ENCODE measurements at places on chromosomes 6 and 20. TPM values are rescaled to one million over a fixed set of nuclear protein-coding genes. Genes with fewer than 3 reads are reported as not detected.
A peak's percentile ranks its signal among the peaks of the same experiment; 100 is the strongest.

NAPB gene
- total RNA-seq = 13.8 TPM

DNA sequence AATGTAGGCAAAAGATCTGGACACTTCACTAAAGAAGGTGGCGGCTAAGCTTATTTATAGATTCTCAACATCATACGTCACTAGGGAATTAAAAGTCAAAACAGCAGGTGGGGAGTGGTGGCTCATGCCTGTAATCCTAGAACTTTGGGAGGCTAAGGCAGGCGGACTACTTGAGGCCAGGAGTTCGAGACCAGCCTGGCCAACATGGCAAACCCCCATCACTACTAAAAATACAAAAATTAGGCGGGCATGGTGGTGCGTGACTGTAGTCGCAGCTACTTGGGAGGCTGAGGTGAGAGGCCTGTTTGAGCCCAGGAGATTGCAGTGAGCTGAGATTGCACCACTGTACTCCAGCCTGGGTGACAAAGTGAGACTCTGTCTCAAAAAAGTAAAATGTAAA is 74.6 kb downstream of the GPX5 start:
- DNase-seq = no peak

DNA sequence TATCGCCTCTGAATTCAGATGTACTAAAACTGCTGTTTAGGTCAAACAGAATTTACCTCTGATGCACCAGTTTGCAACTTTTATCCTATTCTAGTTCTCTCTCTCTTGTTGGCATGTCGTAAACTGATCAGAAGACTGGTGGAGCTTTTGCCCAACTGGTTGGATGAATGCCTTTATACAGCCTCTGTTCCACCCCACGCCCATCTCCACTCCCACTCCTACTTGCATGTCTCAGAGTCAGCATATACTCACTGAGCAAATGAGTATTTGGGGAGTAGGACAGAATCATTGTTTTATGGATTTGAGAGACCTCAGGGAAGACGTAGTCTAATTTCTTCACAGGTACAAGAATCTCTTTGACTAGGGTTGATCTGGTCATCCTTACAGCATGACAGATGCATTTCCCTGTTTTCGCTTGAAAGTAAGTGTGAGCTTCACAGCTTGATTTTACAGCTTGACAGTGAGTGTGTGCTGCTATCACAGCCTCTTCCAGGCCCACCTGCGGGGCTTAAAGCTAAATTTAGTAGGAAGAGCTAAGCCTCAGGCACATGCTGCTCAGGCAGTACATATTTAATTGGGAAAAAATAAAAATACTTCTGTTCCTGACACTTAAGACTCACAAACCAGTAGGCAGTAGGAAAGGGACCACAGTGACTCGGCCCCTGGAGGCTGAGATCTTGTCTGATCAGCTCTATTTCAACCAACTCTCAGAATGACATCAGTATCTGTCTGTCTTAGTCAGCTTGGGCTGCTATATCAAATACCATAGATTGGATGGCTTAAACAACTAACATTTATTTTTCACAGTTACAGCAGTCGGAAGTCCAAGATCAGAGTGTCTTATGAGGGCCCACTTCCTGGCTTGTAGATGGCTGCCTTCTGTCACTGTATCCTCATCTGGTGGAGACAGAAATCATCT is 30.4 kb downstream of the TRMT6 start:
- no peak for DNase-seq

DNA sequence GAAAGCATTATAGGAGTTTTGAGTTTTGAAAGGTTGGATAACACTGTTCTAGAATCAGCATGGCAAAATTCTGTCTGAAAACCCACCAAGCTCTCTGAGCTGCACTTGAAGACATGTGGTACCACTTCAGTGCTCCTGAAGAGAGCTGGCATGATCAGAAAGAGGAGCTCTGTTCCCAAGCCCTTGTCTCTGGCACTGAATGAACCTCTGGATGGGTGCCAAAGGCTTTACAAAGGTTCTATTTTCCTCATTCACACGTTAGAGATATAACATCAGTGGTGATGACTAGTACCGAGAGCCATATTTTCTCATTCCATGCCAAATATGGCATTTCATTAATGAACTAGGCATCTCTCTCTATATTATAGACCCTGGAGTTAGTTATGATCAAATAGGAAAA is 301.8 kb upstream of the ID4 start:
- DNase-seq = no peak

- no peak for DNase-seq
Measured at GRCh38 chr20:4051413-4052138, 36.2 kb upstream of the RNF24 start.

GATA5 gene
- not detected for total RNA-seq

DNA sequence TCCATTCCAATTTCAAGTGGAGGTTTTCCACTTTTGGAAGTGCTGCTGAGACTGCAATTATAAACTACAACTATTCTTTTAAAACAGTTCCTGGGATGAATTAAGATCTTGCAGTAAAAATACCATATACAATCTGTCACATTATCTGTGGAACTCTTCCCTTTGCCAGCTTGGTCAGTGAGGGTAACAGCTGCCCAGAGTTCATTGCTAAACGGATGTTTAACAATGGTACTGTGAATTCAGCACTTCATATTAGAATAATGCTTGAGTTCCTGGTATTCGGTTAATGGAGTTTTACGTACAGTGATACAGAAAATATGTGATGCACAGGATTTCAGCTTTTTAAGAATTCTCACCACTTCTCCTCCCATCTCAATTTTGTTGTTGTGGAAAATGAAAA is 51.5 kb downstream of the KCNS1 start:
- DNase-seq = no peak

IL20RA gene
- total RNA-seq = not detected

- no peak for DNase-seq
Measured at GRCh38 chr20:16433293-16433580, 140.0 kb downstream of the KIF16B start.

DNA sequence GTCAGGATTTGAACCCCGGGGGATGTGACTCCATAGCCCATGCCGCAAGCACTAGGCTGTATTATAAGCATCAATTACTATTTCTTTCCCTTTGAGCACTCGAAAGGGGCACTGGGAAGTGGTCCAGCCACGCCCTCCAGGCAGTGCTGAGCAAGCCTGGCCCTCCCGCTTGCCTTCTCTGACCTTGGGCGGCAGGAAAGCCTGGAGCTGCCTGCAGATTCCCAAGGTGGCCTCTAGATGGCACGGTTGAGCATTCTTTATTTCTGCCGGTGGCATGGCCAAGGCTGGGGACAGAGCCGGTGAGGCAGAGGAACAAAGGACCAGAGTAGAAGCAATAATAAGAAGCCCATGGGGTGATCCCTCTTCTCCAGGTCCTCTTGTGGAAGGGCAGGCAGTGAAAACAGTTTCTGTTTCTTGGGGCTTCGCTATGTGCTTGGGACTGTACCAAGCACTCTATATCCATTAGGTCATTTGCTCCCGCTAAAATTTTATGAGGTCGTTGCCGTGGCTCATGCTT is 32.0 kb downstream of the ARHGAP40 start:
- DNase-seq = peak; percentile 33

BPIFA3 gene
- not detected for total RNA-seq

DNA sequence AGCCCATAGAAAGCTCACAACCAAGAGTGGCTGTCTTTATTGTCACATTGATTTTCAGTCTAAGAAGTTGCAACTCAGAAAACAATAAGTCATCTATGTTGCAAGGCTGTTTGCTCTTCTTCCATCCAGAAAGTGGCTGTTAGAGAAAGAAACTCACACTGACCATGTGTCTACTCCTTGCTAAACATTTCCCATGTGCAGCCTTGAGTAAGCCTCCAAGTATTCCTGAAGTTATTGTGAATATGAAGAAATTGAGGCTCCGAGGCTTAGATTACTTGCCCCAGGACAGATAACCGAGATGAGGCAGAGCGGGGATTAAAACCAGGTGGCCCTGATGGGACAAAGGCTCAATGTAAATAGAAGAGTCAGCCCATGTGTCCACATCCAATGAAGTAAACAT is 105.0 kb downstream of the SPTLC3 start:
- no peak for DNase-seq

DNA sequence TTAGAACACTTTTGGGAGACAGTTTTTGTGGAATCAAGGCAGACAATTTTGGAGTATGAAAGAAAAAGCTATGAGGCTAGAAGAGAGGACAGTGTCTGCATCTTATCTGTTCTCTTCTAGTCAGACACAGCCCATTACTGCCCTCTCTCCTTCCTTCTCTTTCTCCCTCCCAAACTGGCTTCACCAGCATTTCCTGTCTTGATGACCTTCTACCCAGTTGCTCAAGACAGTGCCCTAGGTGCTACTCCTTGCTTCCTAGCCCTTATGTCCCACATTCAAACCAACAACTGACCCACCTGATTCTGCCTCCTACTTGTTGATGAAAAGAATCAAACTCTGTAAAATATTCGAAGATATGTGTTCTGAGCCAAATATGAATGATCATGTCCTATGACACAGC is 116.4 kb upstream of the RIPOR2 start:
- no peak for DNase-seq

GRCh38 chr20:43915211-43916072 is 790 bp downstream of the TOX2 start:
- no peak for DNase-seq
